Activated CD8-positive, alpha-beta memory T cell treated with anti-CD3 and anti-CD28 coated beads for 1 hour (primary cell): ENCODE measurements at places on chromosomes 16 and 17.

DNA sequence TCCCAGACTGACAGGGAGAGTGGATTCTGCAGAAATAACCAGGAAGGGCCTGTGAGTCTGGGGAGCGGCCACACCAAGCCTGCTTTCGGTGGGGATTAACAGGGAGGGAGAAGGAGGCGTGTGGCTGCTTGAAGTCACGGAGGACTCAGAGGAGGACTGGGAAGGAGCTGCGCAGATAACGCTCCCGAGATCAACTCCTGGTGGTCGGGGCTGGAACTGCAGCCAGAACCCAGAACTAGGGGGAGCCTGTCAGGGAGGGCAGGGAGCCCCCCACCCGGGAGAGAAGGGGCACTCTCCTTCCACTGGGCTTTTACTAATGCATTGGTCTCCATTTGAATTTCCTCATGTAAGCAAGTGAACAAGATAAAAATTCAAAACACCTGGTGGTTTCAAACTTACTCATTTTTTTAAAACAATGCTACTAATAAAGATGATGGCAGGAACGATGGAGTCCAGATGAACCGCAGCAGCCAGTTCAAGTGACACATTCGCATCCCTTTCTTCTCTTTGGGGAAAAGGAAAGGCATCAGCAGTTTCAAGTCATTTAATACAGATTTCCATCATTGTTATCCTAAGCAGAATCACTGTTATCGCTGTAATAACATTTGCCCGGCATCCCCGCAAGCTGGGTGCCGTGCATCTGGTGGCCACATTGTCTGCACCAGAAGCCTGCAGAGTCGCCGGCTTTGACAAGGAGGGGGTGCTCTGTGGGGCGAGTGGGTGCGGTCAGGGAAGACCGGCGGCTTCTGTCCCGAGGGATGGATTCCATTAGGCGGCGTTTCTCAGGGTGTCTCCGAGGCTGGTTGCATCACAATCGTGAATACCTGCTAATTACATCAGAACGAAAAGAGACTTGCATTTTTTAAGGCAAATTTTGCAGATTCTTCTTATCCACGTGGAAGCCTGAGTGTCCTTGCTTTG, 183.0 kb downstream of the FOXL1 start:
- no peak for DNase-seq

DNA sequence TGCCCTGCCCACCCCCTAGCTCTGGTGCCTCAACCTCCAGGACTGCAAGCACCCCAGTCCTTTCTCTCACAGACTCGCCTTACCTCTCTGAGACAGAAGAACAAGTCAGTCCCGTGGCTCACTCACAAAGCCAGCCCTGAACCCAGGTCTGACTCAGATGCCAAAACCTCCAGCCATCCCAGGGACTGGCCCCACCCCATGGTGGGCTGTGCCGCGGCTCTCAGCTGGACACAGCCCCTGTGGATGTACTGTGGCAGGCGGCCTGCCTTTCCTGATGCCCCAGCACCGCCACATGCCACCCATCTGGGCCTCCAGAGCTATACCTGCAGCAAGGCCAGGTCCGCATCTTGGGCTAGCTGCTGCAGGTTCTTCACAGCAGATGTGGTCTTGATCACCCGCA, 19.8 kb downstream of the MPG start:
- no peak for DNase-seq

DNA sequence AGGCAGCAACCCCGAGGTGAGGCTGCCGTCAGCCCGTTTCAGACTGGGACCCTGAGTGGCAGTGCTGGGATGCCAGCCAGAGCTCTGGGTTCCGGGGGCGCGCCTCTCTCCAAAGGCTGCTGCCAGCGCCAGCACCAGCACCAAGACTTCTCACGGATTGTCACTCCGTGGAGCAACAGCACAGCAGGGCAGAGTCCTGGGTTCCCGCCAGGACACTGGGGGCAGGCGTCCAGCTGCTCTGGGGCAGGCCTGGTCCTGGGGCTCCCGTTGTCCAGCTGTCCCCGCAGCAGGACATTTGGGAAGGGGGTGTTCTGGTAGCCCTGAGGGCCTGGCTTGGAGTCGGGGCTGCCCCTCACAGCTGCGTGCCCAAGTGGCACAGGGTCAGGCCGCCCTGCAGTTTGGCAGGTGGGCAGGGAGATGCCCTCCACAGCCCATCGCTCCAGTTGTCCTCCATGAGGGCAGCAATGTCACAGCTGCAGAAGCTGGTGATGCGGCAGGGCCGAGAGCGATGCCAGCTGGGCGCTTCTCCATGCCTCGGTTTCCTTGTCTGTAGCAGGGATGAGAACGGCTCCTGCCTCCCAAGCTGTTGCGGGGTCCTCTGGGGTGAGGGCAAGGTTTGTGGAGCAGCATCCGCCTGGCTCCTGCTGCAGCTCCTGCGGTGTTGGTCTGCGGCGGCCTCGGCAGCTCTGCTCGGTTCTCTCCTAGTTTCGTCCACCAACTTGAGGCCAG, 137.3 kb upstream of the CIBAR2 start:
- DNase-seq = no peak

- no peak for DNase-seq
Observed at GRCh38 chr16:89801800-89802199, 14.6 kb downstream of the FANCA start.

DNA sequence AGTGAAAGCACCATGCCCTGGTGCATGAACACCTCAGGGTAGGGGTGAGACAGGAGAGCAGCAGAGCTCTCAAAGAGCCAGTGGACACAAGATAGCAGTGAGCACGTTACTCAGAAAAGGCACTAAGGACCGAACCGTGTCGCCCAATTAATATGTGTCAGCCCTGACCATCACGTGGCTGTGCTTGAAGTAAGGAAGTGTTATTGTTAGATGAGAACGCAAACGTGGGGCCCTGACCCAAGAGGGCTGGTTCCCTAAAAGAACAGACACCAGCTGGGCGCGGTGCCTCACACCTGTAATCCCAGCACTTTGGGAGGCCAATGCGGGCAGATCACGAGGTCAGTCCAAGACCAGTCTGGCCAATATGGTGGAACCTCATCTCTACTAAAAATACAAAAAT, 16.3 kb downstream of the AXIN1 start:
- DNase-seq = no peak

DNA sequence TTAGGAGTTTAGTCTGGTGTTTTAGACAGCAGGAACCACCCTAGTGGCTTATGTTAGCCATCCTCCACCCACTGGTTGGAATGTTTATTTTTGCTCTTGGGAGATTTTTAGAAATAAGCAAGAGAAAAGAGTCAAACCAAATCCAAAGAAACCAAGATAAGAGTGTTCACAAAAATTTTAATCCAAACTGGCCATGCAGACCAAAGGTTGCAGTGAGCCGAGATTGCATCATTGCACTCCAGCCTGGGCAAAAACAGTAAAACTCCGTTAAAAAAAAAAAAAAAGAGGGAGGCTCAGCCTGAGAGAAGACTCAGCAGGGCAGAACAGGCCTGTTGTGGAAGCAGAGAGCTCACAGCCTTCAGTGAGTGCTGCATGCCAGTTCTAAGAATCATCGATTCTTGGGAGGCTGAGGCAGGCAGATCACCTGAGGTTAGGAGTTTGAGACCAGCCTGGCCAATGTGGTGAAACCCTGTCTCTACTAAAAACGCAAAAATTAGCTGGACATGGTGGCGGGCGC, 12.2 kb upstream of the C16orf54 start:
- no peak for DNase-seq

- DNase-seq = no peak
Observed at GRCh38 chr17:18218756-18219415, 6.5 kb upstream of the LLGL1 start.

- no peak for DNase-seq
Observed at GRCh38 chr17:71985111-71986039, 135.4 kb upstream of the SOX9 start.

DNA sequence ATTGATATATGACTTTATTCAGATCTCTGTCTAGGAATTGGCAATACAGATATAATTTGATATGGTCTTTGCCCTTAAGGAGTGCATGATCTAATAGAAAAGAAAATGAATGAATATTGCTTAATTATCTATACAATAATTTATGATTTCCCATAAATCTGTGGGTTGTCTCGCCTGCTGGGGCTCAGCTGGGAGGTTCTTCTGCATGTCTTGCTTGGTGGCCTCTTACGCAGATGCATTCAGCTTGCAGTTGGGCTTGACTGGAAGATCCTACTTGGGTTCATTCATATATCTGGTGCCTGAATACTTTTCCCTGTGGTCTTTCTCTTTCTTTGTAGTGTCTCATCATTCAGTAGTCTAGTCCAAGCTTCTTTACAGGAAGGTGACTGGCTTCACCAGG, 34.0 kb upstream of the GOT2 start:
- DNase-seq = no peak

- DNase-seq = no peak
Observed at GRCh38 chr17:35898283-35899070, 18.3 kb upstream of the CCL5 start.

GRCh38 chr17:73777131-73777449, 132.8 kb upstream of the SDK2 start:
- DNase-seq = no peak

DNA sequence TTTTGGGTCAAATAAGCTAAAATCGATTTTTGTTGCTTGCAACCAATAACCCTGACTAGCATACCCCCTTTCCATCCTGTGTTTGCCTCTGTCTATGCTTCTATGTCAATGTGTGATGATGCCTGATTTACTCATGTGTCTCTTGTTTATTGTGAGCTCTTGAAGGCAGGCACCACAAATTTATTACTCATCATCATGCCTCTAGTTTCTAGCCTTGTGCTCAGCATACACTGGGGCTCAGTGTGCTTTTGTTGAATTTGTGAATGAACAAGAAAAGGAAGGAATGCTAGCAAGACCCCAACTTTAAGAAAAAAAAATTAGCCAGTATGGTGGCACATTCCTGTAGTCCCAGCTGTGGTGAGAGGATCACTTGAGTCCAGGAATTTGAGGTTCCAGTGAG, 119.1 kb upstream of the GPR139 start:
- DNase-seq = no peak

GRCh38 chr17:77968788-77969187, 10.3 kb downstream of the TNRC6C start:
- DNase-seq = no peak

GRCh38 chr17:62680541-62681052, 53.1 kb downstream of the MRC2 start:
- no peak for DNase-seq

- no peak for DNase-seq
Observed at GRCh38 chr16:58118801-58119508, 10.2 kb downstream of the CFAP20 start.

GRCh38 chr17:48725004-48725287, 2.0 kb downstream of the PRAC2 start:
- DNase-seq = no peak

- DNase-seq = peak; percentile 6
Observed at GRCh38 chr17:81285179-81285878, 9.8 kb downstream of the SLC38A10 start.

DNA sequence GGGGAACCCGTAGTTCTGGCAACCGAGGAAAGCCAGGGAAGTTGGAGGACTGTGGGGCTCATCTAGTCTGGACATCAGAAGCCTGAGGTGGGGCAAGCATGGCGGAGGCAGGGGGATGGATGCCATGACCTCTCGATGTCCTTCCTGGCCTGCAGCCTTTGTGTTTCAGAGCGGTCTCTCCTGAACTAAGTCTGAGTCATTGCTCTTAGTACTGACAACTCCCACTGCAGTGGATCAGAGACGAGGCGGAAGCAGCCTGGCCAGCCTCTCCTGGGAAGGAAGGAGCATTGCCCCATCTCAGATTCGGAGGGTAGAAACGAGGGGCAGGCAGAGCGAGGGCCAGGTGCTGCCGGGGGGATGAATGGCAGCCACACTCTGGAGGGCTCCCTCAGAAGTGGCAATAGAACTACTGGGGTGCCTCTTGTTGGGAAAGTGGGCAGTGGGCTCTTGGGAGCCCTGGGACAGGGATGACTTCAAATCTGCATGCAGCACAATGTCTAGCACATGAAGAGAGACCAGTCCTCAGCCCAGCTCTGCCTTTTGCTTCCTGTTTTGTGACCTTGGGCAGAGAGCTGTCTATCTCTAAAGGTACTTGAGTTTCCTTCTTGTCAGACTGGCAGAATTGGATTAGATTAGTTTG, 3.6 kb upstream of the STAC2 start:
- DNase-seq = no peak

- DNase-seq = no peak
Observed at GRCh38 chr17:4658478-4659305, 17.2 kb upstream of the ALOX15 start.

- DNase-seq = no peak
Observed at GRCh38 chr17:64357191-64357981, 33.3 kb downstream of the PECAM1 start.

GRCh38 chr16:69100071-69100691, 5.3 kb upstream of the HAS3 start:
- no peak for DNase-seq

DNA sequence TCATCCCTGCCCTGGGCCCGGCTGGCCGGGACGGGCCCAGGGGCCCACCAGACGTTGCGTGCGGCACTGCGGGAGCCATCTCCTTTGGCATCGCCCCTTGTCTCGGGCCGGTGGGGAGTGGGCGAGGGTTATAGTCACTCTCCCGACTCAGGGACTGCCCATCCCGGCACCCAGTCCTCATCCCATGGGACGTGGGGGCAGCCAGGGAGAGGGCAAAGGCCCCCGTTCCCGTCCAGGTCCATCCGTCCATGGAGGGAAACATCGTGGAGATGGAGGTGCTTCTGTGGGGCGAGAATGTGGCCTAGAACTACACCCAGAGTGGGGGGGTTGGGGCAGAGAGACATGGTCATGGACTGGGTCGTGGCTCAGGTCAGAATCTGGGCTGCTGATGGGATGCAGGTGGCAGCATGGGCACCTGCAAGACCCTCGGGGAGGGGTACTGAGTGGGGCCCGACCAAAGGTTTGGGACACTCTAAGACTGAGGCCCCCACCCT, 2.4 kb upstream of the WDR90 start:
- DNase-seq = no peak

DNA sequence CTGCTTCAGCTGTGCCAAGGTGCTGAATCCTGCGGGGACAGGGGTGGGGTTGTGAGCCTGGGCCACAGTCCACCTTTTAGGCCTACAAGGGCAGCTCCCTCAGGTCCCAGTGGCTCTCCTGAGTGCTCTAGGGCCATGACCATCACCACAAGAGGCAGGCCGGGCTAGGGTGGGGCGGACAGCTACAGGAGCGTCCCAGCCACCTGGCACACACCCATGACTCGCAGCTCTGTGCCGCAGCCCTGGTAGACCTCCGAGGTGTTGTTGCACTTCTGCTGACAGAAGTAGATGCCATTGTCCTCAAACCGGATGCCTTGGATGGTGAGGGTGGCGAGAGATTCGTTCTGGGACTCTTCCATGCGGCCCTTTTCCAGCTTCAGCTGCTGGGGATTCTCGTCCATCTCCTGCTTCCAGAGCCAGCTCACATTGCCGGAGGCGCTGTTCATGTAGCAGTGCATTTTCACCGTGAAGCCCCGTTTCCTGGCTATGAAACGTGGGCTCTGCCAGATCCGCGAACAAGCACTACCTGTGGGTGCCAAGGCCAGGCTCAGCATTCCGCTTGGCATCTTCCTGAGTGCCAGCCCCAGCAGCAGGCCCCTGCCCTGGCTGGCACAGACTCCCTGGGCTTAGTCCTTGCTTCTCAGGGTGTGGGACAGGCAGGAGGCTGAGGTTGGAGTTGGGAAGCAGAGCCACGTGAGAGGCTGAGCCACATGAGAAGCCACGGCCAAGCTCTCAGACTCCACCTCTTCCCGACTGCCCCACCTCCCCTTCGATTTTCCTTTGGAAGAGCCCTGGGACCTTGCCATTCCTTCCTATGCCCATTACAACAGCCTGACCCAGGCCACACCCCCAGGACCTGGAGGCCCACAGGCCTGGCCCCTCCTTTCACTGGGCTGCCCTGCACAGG, 2.0 kb downstream of the CD79B start:
- no peak for DNase-seq
